ENCODE measurements at places on chromosomes 2 and 18.
A peak's percentile ranks its signal among the peaks of the same experiment; 100 is the strongest.

DNA sequence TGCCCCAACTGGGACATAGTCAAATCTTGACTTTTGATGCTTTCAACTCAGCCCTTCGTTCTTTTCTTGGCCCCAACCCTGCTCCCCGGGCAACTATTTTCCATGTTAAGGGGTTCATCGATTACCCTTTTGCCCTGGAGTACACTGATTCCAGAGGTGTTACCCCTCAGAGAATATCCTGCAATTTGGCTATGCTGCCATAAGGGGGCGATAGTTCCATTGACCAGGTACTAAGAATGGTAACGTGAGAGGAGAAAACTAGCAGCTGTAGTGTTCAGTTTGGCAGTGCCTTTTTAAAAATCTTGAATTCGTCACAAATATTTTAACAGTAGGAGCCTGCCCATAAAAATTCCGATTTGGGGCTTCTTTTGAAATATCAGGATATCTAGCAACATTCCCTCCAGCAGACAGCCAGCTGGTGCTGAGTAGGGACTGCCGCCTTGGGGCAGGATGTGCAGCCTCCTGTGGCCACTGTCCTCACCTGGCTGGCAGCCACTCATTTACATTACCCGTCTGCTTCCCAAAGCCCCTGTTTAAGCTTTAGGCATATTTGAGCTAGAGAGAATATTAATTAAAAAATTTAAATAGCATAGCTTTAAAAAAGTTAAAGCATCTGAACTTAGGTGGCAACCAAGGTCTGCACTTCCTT, 146.3 kb upstream of the SKOR2 start:
- DNase-seq = peak; percentile 7

DNA sequence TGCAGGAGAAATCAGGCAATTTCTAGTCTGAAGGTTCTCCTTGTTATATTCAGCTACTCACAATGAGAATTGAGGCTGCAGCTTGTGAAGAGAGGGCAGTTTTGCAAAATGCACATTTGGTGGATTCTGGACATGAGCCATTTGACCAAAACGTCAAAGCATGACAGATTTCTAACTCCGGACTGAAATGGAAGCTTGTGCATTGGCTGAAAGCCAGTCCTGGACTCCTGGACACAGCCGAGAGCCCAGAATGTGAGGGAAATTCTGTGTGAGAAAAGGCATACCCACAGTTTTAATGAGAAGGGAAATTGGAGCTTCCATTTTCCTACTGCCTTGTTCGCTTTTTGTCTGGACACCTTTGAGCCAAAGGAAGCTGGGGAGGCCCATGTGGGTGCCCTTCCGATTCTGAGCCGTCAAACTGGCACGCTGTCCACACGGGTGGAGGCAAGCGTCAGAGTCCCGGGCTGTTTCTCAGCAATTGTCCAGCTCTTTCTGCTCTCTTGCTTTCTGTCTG, 23.7 kb upstream of the ROCK2 start:
- DNase-seq = no peak

- peak; percentile 30 for DNase-seq
Measured at GRCh38 chr2:114127372-114127771, 237.5 kb downstream of the ACTR3 start.

GRCh38 chr2:217263756-217264155, 403.9 kb upstream of the TNP1 start:
- DNase-seq = no peak

GRCh38 chr2:117335967-117336366, 478.5 kb upstream of the DDX18 start:
- no peak for DNase-seq

DNA sequence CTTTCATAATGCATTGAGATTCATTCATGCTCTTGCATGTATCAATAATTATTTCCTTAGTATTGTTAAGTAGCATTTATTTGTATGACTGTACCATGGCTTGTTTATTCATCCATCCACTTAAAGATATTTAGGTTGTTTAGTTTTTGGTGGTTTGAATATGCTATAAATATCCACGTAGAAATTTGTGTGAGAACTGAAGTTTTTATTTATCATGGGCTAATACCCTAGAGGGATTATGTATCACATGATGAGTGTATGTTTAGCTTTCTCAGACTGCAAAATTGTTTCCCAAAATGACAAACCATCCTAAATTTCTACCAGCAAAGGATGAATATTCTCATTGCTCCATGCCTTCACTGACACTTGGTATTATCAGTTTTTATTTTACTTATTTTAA, 55.2 kb downstream of the CSRNP3 start:
- no peak for DNase-seq

DNA sequence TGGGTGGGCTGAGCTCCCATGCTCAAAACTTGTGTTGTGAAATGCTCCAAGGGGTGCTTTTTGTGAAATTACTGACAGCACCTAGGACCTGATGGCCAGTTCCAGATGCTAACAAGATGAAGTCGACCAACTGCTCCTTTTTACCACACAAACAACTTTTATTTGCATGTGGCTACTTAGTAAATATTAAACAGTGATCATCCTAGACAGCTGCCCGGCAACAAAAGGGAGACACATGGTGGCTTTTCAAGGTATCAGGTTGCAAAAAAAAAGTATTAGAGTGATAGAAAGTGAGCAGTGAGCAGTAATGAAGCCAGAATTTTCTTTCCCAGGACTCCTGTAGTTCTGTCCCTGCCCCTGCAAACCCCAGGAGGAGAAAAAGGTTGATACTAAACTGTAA, 118.5 kb downstream of the RPIA start:
- DNase-seq = no peak

- DNase-seq = no peak
Measured at GRCh38 chr18:26893996-26894395, 28.5 kb upstream of the AQP4 start.

GRCh38 chr2:149585166-149585885, 2.2 kb downstream of the MMADHC start:
- DNase-seq = no peak
